ENCODE measurements at places on chromosomes 6 and 20.

- peak; percentile 69 for DNase-seq
These were observed 11.5 kb upstream of the DEFB113 start for GRCh38 chr6:49980898-49981297.

DNA sequence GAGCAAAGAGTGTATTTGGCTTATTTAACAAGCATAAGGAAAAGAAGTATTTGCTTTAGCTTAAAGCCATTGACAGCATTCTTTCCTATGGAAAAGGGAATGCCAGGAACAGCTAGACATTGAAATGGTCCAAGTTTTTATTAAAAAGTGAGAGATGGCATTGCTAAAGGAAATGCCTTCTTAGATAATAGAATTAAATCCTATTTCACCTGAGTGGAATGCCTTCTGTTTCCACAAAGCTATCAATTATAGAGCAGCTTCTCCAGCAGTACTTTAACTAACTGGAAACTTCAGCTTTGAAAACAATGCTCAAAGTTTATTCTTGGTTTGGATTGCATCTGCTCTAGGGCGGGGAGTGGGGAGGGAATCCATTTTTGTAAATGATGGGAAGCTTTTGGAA, 85.1 kb upstream of the CNKSR3 start:
- no peak for DNase-seq

- DNase-seq, result no peak
These were observed 369.6 kb downstream of the TENT5A start for GRCh38 chr6:81382852-81383251.

DNA sequence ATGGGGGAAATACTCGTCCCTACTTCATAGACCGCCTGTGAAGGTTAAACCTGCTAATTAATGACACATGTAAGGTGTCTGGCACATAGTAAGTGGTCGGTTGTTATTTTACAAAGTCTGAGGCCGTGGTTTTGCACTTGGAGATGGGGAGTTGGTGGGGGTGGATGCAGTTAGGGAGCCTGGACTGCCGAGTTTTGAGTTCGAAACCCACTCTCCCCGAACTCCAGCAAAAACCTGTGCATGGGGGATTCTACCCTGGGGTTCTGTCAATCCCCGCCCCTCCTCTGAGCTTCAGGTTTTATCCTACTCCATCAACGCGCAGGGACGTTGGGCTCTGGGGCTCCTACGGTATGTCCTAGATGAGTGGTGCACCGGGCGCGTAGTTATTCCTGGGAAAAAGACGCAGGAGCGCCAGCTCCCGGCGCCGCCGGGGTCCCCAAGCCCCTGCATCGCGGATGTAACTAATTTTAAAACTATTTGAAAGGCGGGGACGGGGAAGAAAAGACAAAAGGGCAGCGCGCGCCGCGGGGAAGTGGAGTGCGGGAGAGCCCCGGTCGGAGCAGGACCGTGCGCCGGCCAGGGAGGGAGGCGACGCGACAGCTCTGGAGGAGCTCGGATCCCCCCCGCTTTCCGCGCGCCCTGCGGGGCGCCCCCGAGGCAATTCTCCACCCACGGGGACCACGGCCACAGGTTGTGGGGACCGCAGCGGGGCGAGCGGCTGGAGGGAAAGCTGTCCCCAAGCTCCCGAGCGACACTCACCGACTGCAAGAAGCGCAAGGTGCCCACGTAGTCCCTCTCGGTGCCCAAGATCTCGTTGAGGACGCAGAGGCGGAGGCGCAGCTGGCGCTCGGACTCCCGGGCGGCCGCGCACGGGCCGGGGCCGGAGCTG, 672 bp downstream of the PREX1 start:
- peak; percentile 22 for DNase-seq

GRCh38 chr6:132695773-132696172, 18.1 kb downstream of the VNN1 start:
- DNase-seq, result no peak

- DNase-seq, result peak; percentile 44
These were observed 172.2 kb downstream of the AIG1 start for GRCh38 chr6:143232849-143233248.

GRCh38 chr6:145743332-145743731, 8.0 kb upstream of the EPM2A start:
- DNase-seq, result no peak

DNA sequence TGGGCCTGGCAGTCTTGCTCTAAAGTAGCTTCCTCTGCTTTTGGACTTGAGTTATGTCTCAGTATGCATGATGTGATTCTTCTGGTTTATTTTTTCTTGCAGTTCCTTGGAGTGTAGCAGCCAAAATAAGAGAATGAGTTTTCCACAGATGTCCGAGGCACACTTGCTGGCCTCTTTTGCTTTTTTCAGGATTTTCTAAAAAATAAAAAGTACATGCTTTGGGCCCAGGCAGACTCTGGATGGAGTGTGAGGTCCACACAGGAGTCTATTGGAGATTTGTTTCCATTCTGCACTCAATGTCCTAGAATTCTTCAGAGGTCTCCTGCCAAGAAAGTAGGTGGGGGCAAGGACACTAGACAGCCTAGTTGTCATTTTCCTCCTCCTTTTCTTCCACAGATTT, 477.6 kb downstream of the EPM2A start:
- DNase-seq, result no peak

Measured in LHCN-M2 (cell line).